Activated naive CD4-positive, alpha-beta T cell treated with anti-CD3 and anti-CD28 coated beads, Interleukin-2, amount 50 U/mL, for 72 hours (primary cell): ENCODE measurements at places on chromosomes 12 and 14. TPM values are rescaled to one million over a fixed set of nuclear protein-coding genes. Genes with fewer than 3 reads are reported as not detected.

CYP27B1 gene
- total RNA-seq: 7.6 TPM

LGR5 gene
- total RNA-seq: not detected

KRT2 gene
- not detected for total RNA-seq

ARMH4 gene
- total RNA-seq: 0.14 TPM

FLVCR2 gene
- 18.3 TPM for total RNA-seq
